ENCODE measurements at places on chromosomes 7 and 10.

DNA sequence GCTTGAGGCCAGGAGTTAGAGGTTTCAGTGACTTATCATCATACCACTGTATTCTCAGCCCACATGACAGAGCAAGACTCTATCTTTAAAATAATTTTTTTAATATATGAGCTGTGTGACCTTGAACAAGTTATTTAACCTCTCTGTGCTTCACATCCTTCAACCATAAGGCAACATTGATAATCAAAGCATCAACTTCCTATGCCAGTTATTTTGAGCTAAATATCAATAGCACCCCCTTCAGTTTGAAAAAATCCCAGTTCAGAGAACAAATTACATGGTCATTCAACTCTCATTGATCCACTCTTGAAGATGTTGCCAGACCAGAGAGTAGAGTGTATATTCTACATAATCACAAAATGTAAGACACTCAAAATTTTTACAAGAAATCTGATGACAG is 53.0 kb downstream of the ASNS start:
- DNase-seq = no peak

DNA sequence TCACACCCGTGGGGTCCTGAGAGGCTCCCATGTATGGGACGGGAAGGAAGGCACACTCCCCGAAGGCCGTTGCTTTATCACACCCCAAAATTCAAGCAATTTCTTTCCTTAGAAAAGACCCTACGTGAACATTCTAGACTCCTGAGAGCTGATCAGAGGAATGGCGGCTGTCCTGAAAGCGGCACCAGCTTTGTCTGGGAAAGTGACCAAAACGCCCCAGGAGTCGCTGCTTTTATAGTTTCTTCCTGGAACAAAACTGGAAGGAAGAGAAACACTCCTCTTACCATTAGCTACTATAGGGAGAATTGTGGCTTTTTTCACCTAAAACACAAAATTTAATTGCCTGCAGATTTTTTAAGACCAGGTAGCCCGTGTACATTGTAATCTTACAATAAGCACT is 261.8 kb upstream of the RNF32 start:
- DNase-seq = no peak

DNA sequence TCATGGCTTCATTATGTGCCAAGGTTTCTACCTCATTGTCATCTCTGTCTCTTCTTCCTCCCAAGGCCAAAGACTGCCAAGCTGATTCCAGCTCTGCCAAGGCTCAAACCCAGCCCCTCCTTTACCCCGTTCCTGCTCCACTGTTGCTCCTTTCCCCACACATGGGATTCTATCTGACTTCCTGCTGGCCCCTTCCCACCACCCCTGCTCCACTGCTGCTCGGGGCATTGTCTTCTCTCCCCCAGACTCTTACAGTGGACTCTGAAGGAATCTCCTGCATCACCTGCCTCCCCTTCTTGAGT is 86.3 kb downstream of the COBL start:
- DNase-seq = no peak

DNA sequence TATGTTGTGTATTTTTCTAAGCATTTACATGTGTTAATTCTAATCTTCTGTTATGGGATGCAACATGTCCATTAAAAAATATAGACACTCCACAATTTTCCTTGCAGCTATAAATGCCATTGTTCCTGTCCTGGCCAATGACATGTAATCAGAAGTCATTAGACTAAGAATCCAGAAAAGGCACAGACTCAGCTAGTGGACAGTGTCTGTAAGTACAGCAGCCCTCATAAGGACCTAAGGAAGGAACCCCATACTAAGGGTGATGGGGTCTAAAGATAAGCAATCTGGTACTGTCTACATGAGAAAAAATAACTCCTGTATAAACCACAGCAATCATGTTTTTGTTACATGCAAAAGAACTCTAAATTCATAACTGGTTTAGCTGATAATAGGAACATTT is 115.9 kb downstream of the GPR85 start:
- DNase-seq = no peak

GRCh38 chr10:49184642-49185111 is 3.5 kb downstream of the TMEM273 start:
- DNase-seq = no peak

DNA sequence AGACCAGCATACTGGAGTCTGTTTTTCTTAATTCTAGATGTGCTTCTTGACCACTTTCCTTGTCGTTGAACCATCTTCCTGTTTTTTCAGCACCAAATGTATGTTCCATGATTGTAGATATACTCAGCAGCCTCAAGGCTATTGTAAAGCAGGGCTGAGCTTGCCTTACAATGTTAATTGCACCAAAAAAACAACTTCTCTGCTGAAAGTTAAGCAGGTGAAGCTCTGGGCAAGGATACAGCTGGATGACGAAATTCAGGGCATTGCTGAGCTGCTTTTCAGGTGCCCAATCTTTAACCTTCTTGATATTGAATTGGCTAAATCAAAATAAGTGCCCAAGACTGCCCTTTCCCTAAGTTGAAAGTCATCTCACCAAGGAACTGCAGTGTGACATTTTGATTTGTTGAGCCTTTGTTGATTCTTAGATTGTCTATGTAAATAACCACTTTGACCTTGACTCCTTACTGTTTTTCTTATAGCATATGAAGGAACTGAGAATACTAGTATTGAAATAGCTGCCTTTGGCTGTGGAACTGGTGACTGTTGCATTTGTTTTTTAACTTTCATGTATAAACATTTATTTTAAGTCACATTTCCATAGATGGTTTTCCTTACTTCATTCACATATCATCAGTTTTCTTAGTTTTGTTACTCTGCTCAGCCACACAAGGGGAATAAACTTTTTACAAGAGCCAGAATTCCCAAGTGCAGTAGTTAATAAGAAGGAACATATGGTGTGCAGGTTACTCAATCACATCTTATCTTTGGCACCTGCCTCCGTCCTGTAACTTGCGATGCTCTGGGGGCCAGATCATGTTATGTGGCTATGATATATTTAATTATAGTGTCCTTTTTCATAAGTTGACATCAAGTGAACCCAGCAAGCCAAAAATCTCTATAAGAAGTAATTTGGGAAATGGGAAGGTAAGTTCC is 3.1 kb downstream of the AHCYL2 start:
- no peak for DNase-seq

DNA sequence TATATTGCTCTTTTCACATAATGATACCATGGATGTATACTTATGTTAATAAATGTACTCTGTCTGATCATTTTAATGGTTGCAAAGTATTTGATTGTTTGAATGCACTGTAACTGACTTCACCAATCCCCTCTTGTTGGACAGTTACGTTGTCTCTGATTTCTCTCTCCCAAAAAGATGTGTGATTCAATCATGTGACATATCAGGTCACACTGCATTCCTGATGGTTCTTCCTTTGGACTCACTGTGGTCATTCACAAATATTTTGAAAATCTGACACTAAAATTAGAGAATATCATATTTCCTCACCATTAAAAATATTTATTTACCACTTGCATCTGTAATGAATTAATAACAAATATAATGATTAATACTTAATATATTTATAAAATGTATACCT is 22.2 kb downstream of the SLC16A12 start:
- no peak for DNase-seq

GRCh38 chr7:80923211-80923612 is 4.4 kb upstream of the SEMA3C start:
- no peak for DNase-seq

GRCh38 chr7:33250421-33250871 is 121.1 kb downstream of the BBS9 start:
- no peak for DNase-seq

- no peak for DNase-seq
These were observed 36.4 kb upstream of the CD36 start for GRCh38 chr7:80601999-80602398.

DNA sequence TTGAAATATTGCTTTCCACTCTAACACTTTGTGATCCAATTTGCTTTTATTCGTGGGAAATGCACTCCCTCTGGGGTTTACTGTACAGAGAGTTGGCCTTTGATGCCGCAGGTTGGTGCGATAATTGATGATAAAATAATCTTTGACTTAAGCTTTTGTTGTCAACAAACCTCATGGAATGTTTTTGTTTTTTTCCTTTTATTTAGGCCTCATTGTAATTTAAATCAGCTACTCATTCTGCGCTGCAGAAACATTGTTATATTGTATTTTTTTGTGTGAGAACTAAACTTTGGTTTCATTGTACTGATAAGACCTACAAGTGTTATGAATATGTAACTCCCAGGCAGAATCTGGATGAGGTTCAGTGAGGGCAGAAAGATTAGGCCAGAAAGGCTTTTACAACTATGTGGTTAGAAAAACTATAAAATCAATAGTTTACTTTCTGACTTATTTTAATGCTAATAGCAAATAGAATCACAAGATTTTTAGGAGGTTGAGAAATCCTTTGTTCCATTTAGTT is 76.8 kb upstream of the POM121L12 start:
- DNase-seq = no peak

DNA sequence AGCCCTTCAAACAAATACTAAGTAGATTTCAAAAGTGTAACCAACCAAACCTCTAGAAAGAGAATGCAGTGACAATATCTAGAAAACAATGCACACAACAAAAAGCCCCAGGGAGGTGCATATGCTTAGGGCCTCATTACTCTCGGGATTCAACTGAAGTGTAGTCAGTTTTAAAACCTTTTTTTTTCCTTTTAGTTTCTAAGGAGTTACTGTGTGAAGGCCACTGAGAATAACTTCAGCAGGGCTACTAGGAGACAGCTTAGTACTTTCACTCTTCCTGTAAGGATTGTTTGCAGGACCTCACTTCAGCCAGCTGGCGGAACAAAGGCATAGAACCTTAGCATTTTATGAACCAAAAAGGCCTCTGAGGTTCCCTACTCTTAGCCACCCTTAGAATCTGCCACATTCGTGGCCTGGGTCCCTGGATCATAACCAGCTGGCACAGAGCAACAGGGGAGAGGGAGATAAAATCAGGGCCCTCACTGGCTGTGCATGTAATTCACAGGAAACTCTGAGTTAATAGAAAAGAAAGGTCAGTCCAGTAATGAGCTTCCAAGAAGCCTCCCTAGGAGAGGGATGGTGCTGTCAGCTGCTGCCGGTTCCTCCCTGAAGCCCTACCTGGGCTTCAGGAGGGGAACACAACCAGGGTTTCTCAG is 3.6 kb downstream of the VOPP1 start:
- no peak for DNase-seq

- DNase-seq = no peak
These were observed 102.8 kb downstream of the GALNT11 start for GRCh38 chr7:152128252-152128651.

- no peak for DNase-seq
These were observed 8.7 kb downstream of the ELFN1 start for GRCh38 chr7:1678571-1679325.

DNA sequence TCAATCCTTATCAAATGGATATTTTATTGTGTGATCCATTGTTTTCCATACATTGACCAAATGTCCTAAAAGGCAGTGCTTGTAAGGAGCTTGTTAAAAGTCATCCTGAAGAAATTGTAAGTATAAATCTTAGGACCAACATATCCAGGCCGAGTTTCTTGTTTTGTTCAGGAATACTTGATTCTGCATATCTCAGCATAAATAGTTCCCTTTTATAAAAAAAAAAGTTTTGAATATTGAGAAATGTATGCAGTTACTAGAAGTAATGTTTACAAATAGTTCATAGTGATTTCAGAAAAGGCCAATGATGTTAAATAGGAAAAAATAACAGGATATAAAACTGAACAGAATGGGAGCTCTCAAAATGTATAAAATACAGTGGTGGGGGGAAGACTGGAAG is 6.6 kb downstream of the GRID1 start:
- DNase-seq = no peak

DNA sequence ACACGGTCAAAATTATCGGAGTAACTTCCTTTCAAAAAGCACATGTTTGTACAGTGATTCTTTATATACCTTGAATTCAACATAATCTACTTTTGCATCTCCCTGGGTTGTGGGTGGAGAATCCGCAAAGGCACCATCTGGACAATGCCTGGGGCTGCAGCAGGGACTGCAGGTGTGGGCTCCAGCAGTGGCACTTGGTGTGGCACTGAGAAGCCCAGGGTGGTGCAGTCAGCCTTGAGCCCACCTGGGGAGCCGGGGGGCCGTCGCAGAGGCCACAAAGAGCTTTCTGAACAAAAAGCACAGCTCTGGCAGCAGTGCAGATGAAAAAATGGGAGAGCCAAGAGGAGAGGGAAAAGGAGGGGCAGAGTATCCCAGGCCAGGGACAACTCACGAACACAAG is 22.2 kb downstream of the PARD3 start:
- no peak for DNase-seq

GRCh38 chr10:43027331-43027955 is 49.4 kb upstream of the RET start:
- DNase-seq = no peak

DNA sequence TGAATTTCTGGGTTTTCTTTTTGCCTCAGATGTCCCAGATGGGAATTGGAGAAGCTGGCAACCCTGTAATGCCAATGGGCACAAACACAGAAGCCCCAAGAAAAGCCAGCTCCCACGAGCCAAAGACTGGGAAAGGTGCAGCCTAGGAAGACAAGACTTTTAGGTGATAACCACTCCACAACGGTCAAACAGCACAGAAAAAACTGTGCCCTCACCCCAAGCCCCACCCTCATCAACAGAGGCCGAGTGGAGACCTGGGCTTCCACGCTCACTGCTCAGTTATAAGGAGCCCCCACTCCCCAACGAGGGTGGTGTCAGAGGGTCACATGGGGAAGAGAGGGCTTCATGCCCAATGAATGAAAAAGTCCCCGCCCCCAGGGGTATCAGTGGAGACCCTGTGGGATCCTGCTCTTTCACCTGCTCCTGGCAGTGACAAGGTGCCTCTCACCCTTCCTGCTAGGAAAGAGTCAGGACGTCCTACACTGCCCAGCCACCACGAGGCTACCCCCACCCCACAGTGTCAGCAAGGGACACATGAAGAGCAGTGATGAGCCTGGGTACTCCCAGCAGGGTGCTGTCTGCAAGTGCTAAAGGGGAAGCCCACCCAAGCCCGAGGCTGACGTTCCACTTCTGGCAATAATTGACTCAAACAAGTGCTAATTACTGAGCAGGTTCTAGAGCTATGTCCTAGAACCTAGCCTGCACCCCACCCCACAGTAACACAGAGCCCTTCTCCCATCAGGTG is 8.3 kb downstream of the TMEM273 start:
- DNase-seq = no peak

DNA sequence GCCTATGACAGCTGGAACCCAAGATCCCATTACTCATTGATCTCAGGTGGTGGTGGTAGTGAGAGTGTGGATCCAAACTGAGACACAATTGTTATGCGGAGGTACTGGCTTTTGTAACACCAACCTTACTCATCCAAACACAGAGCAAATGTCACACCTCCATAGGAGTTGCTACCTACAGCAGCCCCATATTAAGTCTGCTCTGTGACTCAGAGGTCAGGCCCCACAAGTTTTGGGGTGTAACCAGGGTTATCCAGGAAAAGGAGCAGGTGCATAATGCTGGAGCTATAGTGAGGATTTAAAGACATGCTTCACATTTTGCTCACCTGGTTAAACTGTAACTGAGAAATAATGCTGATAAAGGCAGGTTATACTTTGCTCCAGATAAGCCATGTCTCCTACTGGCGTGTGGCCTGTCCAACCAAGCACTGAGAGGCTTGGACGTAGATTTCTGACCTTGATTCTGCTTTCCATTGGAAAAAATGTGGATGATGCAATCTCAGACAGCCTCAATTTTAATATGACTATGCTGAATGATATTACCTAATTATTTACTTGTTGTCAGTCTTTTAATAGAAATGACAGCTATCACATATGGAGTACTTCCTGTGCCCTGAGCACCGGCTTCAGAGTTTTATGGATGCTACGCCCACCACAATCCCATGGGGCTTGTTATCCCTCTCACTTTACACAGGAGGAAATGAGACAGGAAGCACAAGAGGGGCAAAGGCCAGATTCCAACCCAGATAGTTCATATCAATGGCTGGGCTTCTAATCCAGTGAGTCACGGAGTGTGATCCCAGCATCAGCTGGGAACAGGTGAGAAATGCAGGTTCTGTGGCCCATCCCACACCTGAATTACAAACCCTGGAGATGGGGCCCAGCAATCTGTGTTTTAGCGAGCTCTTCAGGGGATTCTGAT is 181.3 kb downstream of the CHN2 start:
- no peak for DNase-seq

Data from stimulated activated CD8-positive, alpha-beta memory T cell treated with anti-CD3 and anti-CD28 coated beads, Interleukin-7, amount 100 ng/mL, for 1 hour (primary cell).